Natural killer cell treated with Interleukin-12 subunit alpha and Interleukin-12 subunit beta and Interleukin-15 and Interleukin-18, amount 100 ng/mL, for 72 hours (primary cell): ENCODE measurements at places on chromosomes 5 and 9. TPM values are rescaled to one million over a fixed set of nuclear protein-coding genes. Genes with fewer than 3 reads are reported as not detected.

Gene GAPVD1
- 71.7 TPM for total RNA-seq

Gene PCSK1
- total RNA-seq, result not detected

Gene EIF4E1B
- total RNA-seq, result not detected

Gene KLF9
- 4.0 TPM for total RNA-seq

Gene PCDHGA3
- total RNA-seq, result not detected

Gene MUSK
- not detected for total RNA-seq

Gene CORO2A
- total RNA-seq, result 0.95 TPM
